ENCODE measurements at places on chromosomes 11 and 22.

GRCh38 chr11:113289431-113290187, 24.8 kb upstream of the TTC12 start:
- peak; percentile 59 for DNase-seq

DNA sequence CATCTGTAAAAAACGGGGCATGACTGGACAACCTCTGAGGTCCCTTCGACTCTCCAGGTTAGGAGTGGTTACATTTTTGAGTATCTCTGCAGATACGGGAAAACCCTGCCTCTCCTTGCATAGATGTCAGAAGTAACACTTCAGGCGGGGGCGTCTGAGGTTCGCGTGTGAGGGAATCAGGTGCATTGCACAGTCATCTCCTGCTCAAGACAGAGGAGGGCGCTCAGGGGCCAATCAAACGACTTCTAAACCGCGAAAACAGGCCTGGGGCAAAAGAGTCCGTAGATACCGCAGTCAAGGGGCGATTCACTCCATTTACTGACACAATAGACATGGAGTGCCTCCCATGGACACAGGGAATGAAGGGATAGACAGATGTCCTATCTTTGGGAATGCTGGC, 31.7 kb downstream of the KIRREL3 start:
- no peak for DNase-seq

GRCh38 chr22:34113381-34113780, 193.1 kb upstream of the LARGE1 start:
- no peak for DNase-seq

GRCh38 chr11:119891055-119891768, 162.2 kb upstream of the NECTIN1 start:
- DNase-seq, result no peak

- DNase-seq, result no peak
These were observed 98.5 kb downstream of the EHF start for GRCh38 chr11:34719303-34719848.

GRCh38 chr11:19615341-19616183, 97.1 kb upstream of the NAV2 start:
- DNase-seq, result no peak

DNA sequence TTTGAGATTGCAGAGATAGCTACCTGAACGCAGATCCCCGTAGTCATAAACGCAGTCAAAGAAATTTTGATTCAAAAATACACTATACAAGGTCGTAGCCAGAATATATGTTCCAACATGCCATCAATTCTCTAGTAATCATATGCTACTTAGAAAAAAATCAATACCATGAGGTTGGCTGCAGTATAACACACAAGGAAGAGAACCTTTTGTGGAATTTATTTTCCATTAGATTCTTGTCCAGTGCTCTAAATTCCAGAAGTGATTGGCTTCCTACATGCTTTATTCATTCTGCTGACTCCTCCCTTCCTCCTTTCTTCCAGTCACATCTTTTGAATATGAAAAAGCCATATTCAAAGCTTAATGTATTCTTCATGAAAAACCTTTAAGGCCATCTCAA, 189.9 kb downstream of the NTM start:
- no peak for DNase-seq

DNA sequence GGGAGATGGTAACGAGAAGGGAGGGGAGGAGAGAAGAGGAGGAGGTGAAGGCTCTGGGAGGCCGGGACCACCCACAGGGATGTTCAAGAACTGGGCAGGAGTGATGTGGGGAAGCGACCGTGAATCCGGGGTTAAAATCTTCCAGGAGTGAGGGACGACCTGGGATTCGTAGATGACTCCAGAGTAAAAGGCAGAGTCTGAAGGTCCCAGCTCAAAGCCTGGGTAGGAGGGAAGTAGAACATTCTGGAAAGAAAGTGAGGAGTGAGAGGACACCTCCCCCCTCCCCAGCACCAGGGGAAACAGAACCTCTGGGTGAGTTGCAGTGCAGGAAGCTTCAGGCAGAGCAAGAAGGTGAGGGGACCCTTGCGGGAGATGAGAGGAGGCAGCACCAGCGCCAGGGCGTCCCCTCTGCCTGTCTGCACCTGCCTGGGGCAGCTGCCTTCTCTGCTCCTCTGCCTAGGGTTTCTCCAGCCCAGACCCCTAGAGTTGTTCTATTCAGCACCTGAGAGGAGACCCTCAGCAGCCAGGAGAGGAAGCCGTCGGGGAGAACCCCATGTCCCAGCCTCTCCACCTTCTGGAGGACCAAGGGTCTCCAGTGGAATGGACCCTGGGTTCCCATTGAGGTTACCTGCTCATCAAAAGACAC, 49.7 kb downstream of the LINC01488 start:
- DNase-seq, result no peak

DNA sequence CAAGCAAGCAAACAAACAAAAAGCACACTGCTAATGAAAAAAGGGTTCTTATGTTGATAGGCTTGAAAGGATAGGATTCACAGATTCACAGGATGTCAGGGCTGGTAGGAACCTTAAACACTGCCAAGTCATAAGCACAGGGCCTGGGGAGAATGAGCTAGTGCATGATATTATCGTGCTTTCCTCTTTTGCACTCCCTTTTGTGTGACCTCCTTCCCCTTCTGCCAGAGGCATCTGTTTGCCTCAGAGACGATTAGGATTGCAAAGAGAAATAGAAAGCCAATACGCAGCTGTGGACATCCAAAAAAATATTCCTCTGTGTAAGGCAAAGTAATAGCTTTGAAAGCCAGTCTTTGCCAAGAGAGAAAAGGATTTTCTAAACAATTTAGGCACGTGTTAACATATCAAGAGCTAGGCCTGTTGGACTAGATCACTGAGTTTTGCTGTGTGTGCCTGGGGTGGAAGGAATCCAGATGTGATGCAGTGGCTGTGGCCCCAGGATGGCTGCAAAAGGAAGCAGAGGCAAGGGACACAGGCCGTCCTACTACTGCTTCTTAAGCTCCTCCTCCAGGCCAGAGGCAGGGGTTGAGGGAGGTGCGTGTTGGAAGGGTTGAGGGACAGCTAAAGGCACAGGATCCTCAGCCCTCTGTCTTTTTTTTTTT, 30.6 kb downstream of the MCHR1 start:
- DNase-seq, result no peak

GRCh38 chr11:102330231-102330630, 12.9 kb downstream of the BIRC3 start:
- DNase-seq, result no peak

- DNase-seq, result no peak
These were observed 20.1 kb upstream of the SPTBN2 start for GRCh38 chr11:66749091-66749490.

- DNase-seq, result no peak
These were observed 28.7 kb downstream of the KCNE3 start for GRCh38 chr11:74438681-74439080.

DNA sequence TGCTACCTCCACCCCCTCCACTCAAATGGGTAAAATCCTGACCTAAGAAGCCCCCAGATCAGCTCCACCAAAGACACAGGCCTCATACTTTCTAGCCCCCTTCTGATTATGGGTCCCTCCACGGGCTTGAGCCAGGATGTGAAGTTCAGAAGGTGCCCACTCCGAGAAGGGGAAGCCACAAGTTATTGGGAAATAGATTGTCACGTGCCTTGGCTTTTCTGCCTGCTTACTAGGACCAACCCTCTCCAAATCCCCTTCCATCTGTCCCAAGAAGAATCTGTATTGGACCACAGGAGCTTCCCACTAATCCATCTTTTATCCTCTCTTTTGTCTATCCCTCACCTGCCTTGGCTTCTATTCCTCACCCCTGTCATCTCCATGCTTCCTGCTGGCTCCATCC, 3.0 kb upstream of the NRGN start:
- no peak for DNase-seq

- DNase-seq, result no peak
These were observed 81.1 kb upstream of the WNT7B start for GRCh38 chr22:46058091-46058420.

- DNase-seq, result no peak
These were observed 8.8 kb downstream of the BCL9L start for GRCh38 chr11:118916842-118917388.

DNA sequence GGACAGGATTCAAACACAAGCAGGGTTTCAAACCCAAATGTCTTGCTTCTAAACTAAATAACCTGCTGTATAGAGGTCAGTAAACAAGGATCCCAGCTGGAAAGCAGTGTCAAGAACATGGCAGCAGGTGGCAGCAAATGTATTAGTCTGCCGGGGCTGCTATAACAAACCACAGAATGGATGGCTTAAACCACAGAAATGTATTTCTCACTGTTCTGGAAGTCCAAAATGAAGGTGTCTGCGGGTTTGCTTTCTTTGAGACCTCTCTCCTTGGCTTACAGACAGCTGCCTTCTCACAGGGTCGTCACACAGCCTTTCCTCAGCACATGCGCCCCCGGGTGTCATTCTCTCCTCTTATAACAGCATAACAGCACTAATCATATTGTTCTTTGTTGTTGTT, 65.1 kb upstream of the LRRC55 start:
- peak; percentile 8 for DNase-seq

GRCh38 chr11:105282658-105283057, 143.1 kb upstream of the CARD18 start:
- DNase-seq, result no peak

DNA sequence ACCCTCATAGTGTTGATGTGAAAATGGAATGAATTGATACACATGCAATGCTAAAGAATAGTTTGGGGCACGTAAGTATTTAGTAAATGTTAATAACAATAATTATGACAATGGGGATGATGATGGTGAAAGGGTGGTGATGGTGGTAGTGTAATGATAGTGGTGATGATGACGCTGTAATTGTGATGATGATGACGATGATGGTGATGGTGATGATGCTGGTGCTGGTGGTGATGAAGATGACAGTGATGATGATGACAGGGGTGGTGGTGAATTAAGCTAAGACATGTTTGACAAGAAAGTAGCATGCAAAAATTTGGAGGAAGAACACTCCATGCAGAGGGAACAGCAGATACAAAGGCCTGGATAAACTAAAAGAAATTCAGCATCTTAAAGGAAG, 364.4 kb upstream of the API5 start:
- no peak for DNase-seq

DNA sequence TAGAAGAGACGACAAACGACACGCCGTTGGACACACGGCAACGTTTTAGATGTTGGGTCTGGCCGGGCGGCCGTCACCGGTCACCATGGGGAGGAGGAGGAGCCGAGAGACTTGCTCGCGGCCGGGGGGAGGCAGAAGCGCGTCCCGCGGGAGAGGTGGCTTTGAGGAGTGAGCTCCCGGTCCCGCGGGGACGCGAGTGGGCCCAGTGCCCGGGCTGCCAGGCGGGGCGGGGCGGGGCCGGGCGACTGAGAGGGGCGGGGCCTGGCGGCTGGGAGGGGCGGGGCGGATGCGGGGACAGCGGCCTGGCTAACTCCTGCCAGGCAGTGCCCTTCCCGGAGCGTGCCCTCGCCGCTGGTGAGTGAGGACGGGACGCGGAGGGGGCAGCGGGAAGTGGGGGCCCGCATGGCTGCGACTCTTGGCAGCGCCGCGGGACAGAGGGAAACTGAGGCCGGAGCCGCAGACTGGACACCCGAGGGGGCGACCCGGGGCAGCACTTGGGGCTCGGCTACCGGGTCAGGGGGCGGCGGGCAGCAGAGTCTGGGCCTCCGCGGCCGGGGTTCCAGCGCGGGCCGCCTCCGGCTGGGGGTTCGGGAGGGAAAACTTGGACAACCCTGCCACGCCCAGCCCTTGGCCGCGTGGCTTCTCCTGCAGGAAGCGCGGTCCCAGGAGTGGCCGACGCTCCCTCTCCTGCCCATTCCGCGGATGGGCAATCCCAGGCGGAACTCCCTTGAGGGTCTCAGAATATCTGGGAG, at the start of gene TSPO:
Gene TSPO, plus strand, starts transcription at position 309 of the 752 bp plus-strand sequence. CDS start 7,680 bp downstream, outside the sequence.
- peak; percentile 58 for DNase-seq

DNA sequence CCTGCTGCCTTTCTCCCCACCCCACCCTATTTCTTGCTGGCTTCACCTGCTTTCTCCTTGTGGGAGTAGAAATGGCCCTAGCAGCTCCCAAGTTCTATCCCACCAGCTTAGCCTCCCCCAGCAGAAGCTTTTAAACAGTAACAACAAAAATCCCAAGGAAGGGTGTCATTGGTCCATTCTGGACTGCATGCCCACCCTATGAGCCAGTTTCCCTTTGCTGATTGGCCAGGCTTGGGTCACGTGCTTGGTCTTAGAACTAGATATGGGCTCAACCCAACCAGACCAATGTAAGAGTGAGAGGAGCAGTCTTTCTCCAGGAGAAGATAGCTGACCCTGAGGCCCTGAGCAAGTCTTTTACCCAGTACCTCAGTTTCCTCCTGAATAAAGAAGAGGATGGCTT, 2.3 kb downstream of the MTFP1 start:
- DNase-seq, result no peak

GRCh38 chr22:32410459-32410858, 1.6 kb downstream of the RTCB start:
- no peak for DNase-seq

DNA sequence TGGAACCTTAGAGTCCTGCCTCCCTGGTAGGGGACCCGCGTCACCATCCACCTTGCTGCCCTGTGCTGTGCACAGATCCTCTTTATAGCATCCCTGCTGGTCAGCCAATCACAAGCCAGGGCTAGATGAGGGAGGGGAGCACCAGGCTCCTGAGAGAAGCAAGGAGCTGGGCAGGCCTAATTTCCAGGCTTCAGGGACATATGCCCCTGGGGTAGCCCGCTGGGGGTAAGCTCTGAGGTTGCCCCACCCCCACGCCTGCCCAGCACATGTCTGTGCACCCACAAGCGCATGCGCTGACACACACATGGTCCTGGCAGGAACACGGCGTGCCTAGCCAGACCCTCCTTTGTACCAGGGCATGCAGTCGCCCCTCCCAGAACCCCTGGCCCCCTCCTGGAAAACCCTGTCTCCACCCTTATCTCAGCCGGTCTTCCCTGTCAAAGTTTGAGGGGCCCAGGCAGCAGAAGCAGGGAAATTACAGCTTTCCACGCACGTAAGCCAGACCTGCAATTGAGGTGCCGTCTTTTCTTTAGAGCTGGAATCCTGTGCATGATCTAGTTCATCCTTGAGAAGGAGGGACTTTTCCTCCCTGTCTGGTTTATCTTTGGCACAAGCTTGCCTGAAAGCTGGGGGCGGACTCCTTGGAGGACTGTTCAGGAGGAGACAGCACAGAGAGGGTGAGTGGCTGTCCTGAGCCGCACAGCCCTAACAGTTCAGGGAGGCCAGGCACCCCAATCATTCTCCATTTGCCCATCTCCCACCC, 2.1 kb downstream of the SSTR3 start:
- DNase-seq, result no peak

DNA sequence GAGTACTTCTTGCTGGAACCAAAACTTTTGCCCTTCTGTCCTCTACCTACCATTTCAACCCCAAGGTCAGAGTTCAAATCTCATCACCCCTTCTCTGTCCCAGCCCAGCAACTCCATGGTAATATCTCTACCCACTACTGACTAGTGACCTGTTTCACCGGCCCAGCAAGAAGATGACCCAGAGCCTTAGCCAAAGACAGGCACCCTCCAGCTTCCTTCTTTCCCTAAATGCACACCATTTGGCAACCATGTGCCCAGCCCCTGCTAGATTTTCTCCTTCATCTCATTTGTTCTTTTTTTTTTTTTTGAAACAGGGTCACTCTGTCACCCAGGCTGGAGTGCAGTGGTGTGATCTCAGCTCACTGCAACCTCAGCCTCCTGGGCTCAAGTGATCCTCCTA, 14.9 kb downstream of the ARAP1 start:
- DNase-seq, result no peak

GRCh38 chr11:3104051-3104714, 47.0 kb upstream of the CARS1 start:
- no peak for DNase-seq

- no peak for DNase-seq
These were observed 9.3 kb downstream of the TMEM132A start for GRCh38 chr11:60933416-60934123.
